Left lung (tissue), 14 donors: ENCODE measurements at places on chromosomes 2 and 18. TPM values are rescaled to one million over a fixed set of nuclear protein-coding genes. Genes with fewer than 3 reads are reported as not detected.

GRCh38 chr2:234394450-234394849 is 102.4 kb downstream of the ARL4C start:
- DNase-seq = no peak

GRCh38 chr2:172333235-172333977 is 94.0 kb upstream of the ITGA6 start:
- DNase-seq = no peak

DNA sequence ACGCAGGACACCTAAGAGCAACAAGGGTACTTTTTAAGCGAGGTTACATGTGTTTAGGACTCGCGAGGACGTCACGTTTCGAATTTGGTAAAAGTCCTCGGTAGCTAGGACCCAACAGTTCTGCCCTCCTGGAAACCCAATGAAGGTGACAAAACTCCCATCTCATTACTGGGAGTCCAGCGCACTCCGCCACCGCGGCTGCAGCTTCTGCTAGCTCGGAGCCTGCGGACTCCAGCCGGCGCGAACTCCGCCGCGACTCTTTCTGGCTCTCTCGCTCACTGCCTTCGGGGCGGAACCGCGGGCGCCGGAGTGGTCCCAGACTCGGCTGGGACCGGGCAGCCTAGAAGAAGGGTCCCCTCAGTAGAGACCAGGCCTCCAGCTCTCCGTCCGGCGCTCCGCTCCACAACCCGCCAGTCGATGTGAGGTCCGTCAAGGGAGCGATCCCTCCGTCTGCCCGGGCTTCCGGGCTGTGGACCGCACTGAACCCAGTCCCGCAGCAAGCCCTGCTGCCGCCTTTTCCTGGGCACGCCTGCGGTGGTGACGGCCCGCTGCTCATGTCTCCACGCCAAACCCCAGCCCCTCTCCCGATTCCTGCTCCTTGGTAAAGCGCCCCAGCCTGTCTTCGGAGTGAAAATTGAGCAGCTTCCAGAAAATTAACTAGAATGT is 3.0 kb upstream of the OSR1 start:
- no peak for DNase-seq

- DNase-seq = no peak
Observed at GRCh38 chr2:105610576-105611332, 134.0 kb upstream of the NCK2 start.

GRCh38 chr2:221050020-221050795 is 521.9 kb downstream of the EPHA4 start:
- no peak for DNase-seq

DNA sequence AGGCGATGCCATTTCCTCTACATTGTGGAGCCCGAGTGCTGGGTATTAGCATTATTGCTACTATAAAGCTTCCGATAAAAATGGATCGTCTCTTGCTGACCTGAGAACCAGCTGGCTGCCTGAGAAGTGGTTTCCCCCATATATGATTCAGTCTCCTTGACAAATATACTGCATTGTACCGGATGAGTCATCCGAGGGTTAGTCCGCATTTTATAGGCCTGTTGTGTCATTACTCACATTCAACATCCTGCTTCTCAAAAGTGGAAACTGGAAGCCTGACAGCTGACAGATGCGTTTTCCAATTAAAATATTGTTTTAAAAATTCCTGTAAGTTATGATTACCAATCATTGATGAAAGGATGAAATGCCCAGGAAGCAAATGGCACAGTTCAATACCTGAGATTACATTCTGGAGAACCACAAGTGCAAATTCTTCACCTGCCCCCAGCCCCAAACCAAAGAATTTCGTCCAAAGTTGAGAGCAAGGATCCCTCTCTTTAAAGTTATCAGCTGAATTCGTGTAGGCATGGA is 65.7 kb downstream of the SPRED2 start:
- DNase-seq = no peak

GRCh38 chr18:39462436-39462835 is 1896.8 kb upstream of the CELF4 start:
- DNase-seq = no peak

- peak; percentile 38 for DNase-seq
Observed at GRCh38 chr2:20448246-20448976, 1.5 kb downstream of the RHOB start.

- DNase-seq = no peak
Observed at GRCh38 chr2:38098421-38099098, 22.6 kb upstream of the CYP1B1 start.

GRCh38 chr18:43887491-43887890 is 610.2 kb upstream of the SYT4 start:
- no peak for DNase-seq

DNA sequence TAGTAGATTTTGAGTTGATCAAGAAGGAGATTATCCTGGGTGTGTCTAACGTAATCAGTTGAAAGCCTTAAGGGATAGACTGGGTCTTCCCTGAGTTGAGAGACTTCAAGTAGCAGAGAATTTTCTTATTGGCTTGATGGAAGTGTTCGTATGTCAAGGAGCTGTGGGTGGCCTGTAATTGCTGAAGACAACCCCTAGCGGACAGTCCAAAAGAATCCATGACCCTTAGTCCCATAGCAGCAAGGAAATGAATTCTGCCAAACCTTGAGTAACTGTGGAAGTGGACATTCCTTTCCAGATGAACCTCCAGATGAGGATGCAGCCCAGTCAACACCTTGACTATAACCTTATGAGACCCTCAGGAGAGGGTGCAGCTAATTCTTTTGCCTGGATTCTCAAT is 786.3 kb downstream of the SOCS6 start:
- no peak for DNase-seq

DNA sequence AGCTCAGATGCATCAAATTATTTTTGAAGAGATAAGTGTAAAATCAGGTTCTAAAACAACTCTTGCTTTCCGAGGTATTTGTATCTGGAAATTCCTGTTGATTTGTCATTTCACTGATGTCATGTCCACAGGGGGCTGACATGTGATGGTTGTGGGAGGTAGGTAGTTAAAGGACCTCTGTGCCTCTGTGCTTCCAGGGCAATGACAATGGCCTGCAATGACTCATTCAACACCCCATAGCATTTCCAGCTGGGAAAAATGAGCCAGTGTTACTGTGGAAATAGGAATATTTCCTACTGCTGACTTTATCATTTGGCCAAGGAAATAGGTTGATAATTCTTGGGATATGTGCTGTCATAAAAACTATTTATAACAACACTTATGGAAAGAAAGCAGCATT is 86.2 kb upstream of the CCDC195 start:
- no peak for DNase-seq

DNA sequence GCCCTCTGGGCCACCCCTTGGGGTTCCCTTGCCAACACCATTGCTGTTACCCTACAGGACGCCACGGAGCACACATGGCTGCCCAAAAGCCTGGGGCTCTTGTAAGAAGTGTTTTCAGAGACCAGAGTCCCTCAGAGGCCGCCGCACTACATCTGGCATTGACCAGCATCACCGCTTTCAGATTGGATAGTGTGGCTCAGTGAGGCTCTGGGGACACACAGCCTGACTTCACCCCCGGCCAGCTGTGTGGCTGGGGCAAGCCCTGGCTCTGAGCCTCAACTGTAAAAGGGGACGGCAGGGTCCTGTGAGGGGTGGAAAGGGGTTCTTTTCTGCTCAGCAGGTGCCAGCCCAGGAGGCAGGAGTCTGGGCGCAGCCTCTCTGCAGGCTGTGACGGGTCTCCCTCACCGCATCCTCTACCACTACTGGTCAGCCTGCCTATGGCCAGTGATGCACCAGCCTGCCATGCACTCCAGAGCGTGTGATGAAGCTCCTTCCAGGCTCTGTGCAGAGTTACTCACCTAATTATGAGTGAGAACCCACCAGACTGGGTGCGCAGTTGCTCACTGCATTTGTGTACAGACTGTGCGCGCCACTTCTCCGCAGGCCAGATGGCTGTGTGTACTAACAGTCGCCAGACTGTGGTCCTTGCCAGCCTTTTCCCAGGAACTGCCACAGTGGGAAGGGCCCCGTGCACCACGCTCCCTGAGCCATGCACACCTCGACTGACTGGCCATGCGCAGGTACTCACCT is 10.7 kb upstream of the OTOF start:
- DNase-seq = no peak

DNA sequence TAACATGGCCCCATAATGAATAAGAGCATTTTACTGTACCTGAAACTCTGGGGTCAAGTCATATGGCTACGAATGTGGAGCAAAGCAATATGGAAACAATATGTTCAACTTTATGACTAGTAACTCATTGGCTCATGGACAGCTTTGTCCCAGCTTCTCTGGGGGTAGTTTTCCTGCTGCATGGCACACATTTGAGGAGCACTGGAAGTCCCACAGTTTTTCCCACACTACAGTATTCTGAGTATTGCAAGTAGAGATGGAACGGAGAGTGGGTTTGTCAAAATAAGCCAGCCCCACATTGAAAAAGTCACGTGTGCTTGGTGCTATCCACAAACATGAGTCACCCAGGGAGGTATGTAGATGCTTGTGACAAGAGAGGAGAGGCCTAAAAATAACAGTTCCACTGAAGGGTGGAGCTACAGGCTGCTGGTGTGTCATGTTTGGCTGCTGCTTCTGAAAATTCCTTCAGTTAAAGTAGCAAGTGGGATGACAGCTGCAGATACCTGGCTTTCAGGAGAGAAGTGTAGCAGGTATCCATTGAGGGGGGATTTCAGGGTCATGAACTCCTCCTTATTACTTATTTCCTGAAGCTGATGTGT is 48.2 kb upstream of the CTAGE1 start:
- no peak for DNase-seq

DNA sequence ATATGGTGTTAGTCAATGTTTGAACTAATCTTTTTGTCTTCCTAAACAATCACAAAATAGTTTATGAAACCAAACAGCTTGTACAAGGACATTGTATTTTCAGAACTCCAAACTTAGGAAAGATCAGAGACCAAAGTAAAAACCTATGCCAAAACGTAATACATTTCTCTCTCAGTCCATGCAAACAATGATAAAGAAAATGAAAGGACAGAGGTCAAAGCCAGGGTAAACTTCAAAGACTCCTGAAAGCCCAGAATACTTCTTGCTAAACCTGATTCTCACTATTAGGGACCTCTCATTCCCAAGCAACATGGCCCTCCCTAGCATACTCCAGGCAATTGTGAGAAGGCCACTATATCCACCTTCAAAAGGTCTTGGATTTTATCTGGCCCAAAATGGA is 105.1 kb upstream of the GALNT5 start:
- no peak for DNase-seq

AQP12A gene
- total RNA-seq = not detected

DYSF gene
- total RNA-seq = 71.4 TPM
